ENCODE measurements at places on chromosomes 16 and 17.

- DNase-seq, result no peak
These were observed 578.4 kb downstream of the CDH11 start for GRCh38 chr16:64543441-64543840.

DNA sequence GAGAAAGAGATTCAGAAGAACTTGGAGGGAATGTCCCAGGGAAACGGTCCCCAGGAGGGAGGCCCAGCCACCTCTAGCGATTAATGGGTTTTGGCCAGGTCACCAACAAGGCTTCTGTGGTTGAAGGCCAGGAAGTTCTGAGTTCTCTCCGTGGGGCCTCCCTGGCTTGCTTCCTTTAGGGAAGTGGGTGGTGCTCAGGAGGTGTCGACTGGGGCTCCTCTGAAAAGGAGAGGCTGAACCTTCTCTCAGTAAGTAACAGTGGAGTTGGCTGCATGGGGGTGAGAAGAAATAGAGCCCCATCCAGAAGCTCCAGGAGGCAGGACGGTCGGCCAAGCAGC is 77.1 kb upstream of the GSE1 start:
- DNase-seq, result no peak

DNA sequence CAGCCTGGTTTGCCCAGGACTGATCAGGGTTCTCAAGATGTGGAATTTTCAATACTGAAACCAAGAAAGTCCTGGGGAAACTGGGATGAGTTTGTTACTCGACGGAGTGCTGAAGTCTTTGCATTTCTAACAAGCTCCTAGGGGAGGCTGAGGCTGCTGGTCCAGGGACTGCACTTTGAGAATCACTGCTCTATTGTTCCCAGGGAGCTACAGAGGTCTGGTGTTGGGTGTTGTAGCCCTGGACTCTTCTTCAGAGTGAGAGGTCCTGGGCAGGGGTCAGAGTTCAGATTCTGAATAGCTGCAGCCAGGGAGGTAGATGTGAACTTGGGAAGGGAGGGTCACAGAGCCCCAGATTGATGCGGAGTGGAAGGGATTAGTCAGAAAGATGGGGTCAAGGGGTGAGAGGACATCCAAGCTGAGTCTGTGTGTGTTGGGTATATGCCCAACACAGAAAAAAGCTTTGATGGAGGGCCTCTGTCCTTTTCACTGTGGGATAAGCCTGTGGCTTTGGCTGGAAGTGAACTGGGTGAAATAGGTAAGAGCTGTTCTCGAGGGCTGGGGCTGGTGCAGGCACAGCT is 14.1 kb downstream of the TMEM238L start:
- no peak for DNase-seq

DNA sequence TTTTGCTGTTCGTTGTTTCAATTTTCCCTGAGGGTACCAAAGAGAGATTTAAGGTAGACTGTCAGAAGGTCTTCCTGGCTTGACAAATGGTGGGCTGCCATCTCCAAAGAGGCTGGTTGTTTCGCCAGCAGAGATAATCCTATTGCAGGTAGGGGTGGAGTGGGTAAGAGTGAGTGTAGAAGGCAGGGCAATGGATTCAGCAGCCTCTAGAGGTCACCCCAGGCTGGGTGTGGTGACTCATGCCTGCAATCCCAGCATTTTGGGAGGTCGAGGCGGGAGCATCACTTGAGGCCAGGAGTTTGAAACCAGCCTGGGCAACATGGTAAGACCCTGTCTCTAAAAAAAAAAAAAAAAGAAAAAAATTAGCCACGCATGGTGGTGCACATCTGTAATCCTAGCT is 34.6 kb downstream of the DCAKD start:
- DNase-seq, result peak; percentile 74

DNA sequence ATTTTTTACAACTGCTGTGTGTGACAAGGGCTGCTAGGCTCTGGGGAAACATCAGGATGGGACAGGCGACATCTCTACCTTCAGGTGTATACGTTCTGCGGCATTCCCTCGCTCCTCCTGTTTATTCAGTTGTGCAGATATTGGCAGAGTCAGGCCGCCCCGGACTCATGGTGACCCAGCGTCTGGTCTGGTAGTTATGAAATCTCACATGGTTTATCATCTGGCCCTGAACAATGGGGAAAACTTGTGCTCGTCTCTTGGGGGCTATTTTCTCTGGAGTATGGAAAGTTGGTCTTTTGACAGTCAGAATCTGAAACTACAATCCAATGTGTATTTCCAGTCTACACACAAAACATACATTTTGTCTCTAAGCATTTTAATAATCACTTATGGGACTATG is 3.3 kb downstream of the MARCHF10 start:
- DNase-seq, result no peak

GRCh38 chr17:49692751-49693150 is 14.9 kb upstream of the SPOP start:
- no peak for DNase-seq
